ENCODE measurements at places on chromosomes 1 and 21.

GRCh38 chr1:21966247-21967000 is 10.4 kb upstream of the CELA3B start:
- DNase-seq = no peak

DNA sequence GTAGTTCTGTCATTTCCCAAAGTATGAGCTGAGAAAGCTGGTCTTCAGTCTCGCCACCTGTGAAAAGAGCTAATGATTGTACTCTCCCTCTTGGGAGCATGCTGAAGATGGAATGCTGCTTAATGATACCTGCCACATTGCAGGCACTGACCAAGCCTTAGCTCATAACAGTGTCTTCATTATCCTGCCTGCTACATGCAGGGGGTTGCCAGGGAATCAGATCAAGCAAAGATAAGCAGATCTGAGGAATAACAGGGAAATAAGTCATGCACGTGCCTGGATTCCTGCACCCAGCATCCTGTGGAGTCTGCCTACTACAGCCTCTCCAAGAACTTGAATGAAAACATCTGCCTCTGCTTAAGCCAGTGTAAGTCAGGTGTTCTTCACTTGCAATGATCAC is 667.3 kb downstream of the NPHP4 start:
- no peak for DNase-seq

DNA sequence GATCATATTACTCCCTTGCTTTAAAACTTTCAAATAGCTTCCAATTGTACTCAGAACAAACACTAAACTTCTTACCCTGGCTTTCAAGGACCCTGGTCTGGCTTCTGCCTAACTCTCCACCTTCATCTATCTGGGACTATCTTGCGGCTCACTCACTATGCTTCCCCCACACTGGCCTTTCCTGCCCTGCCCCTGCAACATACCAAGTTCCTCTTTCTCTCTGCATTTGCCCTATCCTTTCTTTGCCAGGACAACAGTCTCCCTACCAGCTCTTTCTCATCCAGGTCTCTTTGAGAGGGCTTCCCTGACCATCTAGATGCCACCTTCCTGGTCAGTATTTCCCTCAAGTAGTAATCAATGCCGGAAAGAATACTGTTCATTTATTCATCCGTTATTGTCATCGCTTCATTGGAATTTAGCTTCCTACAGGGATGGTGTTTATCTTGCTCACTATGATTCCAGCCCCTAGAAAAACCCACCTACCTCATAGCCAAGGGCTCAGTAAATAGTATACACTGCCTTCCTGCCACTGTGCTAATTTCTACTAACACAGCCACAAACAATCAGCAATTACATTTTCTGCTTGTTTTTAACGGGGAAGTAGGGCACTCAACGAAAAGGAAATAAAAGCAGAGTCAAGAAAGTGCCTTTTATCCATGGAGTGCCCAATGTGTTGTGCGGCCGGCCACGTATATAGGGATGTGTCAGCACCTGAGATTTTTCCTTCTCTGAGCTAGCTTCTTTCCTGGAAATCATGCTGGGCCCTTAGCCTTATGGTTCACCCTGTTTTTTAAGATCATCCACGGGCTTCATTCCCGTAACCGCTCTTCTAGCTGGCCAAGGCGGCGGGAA is 521 bp upstream of the CDC7 start:
- no peak for DNase-seq

- no peak for DNase-seq
Observed at GRCh38 chr1:228293816-228294500, 86.1 kb downstream of the OBSCN start.

DNA sequence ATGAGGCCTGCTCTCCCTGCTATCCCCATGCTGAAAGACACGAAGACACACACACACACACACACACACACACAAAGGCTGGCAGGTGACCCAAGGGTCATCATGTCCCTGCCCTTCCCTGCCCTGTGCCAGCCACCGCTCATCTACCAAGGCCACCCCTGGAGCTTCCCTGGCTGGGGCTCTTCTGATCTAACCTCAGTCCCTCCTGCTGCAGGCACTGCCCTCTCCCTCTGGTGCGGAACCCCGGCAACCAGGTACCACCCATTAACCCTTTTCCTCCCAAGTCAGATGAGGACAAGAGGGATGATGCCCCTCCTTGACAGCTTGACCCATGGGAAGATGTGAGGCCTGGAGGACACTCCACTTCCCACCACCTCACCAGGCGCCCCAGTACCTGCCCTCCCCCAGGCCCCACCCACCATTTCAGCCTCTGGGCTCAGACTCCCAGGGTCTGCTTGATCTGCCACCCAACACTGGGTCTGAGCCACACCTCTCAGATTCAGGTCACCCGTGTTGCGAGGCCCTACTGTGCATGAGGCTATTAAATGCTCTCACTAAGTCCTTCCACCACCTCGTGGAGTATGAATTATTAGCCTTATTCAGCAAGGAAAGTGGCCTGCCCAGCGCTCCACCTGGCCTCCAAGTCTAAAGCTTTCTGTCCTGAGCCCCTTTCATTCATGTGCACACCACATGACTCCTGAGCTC is 2.5 kb downstream of the SDC3 start:
- DNase-seq = no peak

GRCh38 chr1:9315411-9316079 is 22.9 kb downstream of the SPSB1 start:
- DNase-seq = peak; percentile 42

- DNase-seq = no peak
Observed at GRCh38 chr1:246160905-246161304, 346.2 kb downstream of the SMYD3 start.

- DNase-seq = peak; percentile 25
Observed at GRCh38 chr1:152623203-152623844, 421 bp upstream of the LCE3A start.

DNA sequence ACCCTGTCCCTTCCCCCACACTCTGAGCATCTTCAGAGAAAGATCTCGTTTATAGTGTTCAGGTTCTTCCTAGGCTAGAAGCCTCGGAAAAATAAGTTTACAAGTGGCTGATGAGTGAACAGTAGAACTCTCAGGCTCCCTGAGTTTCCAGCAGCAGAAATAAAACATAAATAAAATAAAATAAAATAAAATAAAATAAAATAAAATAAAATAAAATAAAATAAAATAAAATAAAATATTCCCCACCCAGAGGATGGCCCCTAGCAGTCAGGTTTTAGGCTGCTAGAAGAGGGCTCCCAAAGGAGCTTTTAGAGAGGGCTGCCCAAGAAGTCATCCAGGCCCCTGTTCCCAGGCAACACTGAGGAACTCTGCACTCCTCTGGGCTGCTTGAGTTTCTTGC is 55.1 kb downstream of the KCNC4 start:
- no peak for DNase-seq

GRCh38 chr1:172278478-172278877 is 142.0 kb upstream of the C1orf105 start:
- DNase-seq = no peak

DNA sequence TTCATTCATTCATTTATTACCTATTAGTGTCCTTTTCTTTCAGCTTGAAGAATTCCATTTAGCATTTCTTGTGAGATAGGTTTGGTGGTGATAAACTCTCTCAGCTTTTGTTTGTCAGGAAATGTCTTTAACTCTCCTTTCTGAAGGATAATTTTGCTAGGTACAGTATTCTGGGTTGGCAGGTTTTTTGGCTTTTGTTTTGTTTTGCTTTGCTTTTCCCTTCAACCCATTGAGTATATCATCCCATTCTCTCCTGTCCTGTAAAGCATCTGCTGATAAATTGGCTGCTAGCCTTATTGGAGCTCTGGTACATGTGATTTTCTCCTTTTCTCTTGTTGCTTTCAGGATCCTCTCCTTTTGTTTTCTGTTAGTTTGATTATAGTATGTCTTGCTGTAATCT is 47.0 kb upstream of the RGS4 start:
- DNase-seq = no peak
